ENCODE measurements at places on chromosomes 1 and 21.

DNA sequence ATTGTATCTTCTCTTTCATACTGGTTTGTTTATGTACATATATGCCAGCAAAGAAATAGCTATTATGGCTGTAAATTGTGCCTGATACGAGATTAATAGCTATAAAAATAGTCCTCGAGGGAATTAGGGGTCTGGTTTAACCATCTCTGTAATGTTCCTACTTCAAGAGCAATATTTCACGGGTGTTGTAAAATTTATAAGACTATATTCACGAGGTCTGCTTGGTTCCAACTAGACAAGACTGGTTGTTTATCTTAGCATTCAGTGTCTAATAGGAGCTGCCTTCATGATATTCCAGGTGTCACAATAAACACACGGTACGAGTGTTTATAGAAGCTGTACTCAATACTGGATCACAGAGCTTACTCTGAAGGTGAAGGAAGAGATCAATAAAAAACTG lies 389.9 kb downstream of the SIPA1L2 start:
- no peak for DNase-seq

GRCh38 chr21:45473496-45474322 lies 68.5 kb downstream of the SLC19A1 start:
- DNase-seq, result no peak

- DNase-seq, result no peak
These were observed 899 bp downstream of the TOMM40L start for GRCh38 chr1:161226759-161227158.

GRCh38 chr1:19852036-19852435 lies 30.2 kb upstream of the OTUD3 start:
- no peak for DNase-seq

DNA sequence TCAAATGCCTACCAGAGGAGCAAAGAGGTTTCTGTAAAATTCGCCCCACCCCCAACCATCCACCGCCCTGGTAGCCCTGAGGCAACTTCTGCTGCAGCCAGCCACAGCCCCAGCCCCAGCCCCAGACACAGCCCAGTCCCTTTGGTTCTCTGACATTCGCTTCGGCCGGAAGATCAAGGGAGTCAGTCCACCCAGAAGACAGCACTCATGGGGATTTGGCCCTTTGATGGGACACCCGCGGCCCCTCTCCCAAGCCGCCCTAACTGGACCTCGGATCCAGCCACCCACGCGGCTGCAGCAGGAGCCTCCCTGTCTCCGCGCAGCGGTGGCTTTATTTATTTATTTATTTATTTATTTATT lies 3881.0 kb downstream of the SRGAP2C start:
- no peak for DNase-seq

- no peak for DNase-seq
These were observed 2.3 kb downstream of the UMODL1 start for GRCh38 chr21:42073145-42074099.

GRCh38 chr1:151048645-151049032 lies 1.1 kb downstream of the C1orf56 start:
- DNase-seq, result no peak

- DNase-seq, result peak; percentile 23
These were observed 1.2 kb upstream of the MKNK1 start for GRCh38 chr1:46605232-46605631.

DNA sequence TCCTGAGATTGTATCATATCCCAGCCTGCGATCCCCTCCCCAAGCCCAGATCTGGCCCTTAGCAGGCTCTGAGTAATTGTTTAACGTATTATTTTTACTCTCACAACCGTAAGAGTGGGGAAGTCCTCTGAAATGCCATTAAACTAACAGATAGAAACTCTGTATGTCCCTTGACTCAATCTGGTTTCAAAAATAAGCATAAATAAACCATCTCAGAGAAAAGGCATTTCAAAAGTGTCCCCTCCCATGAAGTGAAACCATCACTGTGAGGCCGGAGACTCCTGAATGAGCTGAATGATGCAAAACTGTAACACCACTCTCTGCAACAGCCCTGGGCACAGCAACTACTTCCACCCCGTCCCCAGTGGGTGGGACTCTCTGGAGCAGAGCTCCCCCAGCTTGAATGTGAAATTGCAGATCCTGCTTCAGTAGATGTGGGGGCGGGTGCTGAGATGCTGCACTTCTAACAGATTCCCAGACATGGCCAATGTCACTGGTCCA lies 104.1 kb downstream of the SYF2 start:
- DNase-seq, result no peak

- DNase-seq, result no peak
These were observed 29.1 kb upstream of the GRHL3 start for GRCh38 chr1:24289937-24290595.

GRCh38 chr1:96424877-96425276 lies 296.7 kb upstream of the PTBP2 start:
- no peak for DNase-seq

DNA sequence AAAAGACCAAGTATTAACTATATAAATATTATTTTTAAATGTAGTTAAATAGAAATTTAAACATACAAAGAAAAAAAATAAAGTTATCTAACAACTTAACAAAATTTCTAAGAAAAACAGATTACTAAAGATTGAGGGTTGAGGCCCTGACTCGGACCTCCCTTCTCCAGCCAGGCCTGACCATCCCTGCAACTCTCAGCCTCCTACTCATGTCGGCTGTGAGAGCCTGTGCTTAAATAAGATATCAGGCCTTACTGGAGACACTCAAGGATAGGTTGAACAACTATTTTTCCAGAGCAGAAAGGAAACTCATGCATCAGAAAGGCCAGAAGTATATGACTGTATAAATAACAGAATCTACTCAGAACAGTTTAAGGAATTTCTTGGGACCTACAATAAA lies 33.0 kb upstream of the PSMG1 start:
- no peak for DNase-seq

DNA sequence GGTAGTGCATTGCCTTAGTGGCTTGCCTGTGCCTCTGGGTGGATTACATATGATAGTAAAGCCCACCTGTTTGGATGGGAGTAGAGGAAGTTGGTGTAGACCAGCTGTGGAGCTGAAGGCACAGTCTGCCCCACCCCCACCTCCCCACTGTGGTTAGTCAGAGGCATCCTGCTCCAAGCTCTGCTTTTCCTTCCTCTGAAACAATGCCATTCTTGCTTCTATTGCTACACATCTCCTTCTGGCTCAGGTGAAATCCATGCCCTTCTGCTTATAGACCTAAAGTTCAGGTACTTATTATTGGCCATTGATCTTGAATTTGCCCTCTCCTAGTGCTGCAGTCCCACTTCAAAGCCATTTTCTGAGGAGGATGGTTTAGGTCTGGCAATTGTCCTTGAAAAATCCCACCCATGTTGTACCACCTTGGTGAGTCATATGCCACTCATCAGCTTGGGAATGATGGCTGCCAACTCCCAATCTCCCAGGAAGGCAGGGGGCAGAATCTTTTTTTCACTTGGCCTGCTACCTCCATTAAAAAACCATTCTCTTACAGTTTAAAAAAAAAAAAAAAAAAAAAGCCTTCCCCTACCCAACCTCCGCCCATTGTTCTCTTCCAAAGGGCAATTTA lies 6.7 kb upstream of the TXLNA start:
- no peak for DNase-seq

- DNase-seq, result no peak
These were observed 1.3 kb upstream of the TOMM20 start for GRCh38 chr1:235129774-235130570.

DNA sequence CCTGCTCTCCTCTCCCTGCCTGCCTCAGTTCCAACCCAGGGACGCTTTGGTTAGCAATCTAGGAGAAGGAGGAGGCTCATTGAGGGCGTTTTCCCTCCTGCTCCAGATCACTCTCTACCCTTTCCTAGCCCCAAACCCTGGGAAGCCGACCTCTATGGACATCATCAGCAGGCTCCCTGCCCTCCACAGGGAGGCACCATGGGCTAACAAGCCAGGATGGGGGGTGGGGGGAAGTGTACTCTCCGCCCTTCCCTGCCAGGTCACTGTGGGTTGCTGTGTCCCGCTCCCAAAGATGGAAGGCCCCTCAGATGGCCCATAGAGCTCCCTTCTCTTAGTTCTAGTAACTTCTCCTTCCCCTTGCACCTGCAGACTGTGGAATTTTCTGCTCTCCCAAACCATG lies 35.7 kb downstream of the KCND3 start:
- DNase-seq, result no peak

- no peak for DNase-seq
These were observed 116.4 kb downstream of the RRAGC start for GRCh38 chr1:38743184-38743583.

GRCh38 chr1:148263906-148264255 lies 111.8 kb upstream of the NBPF11 start:
- no peak for DNase-seq

DNA sequence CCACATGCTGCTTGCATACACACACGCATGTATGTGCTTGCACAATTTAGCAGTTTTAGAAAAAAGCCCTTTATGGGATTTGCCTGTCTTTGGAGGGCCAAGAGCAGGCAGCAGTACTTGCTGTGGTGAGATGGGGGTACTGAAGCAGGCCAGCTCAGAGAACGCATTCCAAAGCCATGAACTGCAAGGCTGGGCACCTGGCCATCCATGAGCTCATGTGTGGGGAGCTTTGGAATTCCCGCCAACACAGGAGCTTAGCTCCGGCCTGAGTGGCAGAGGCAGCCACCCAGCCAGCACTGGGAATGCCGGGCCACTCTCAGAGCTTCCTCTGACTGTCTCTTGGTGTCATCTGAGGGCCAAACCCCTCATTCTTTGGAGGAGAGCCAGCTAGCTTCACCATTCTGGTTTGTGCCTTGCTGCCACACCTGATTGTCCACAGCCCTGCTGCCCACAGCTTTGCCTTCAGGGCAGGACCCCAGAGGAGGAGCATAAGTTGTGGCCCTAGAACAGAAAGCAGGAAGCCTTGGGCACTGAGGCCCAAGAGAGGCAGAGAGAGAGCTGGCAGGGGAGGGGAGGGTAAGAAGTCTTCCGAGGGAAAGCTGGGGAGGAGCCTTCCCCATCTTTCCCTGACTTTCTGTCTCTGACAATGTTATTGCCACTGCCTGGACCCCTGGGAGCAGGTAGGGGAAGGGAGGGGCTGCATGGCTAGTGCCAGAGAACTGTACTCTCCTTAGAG lies 92.1 kb upstream of the POU3F1 start:
- no peak for DNase-seq

DNA sequence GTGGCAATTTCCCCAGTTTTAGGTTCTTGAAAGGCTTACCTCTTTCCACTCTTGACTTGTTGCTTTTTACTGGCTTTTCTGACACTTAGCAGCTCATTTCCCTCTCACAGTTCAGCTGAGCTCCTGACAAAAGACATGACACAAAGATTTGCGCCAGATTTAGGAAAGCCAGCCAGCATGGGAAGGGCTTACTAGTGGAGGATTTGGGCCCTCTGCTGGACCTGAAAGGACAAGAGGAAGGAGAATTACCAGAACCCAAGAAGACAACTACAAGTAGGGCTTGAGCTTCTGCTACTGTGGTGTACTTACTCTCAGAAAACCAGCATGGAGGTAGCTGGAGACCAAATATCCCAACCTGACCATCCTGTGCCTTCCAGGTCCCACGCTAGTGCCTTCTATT lies 784.5 kb downstream of the BRINP3 start:
- DNase-seq, result no peak

GRCh38 chr1:10914056-10914455 lies 98.4 kb upstream of the TARDBP start:
- no peak for DNase-seq

GRCh38 chr1:220528679-220529501 lies 954 bp downstream of the MARK1 start:
- DNase-seq, result no peak

DNA sequence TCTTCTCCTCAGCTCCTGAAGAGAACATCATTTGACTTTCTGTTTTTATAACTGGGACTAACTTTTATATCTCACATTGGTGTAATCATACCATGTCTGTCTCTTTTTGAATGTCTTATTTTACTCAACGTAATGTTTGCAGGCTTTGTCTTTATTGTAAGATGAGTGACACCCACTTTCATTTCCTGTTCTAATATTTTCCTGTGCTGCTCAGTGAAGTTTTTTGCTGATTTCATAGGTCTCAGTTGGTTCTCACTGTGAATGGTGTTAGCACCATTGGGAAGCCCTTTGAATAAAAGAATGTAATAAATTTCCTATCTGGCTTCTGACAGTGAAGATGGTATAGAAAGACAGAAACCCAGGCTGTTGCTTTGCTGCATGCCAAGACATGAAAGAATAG lies 84.0 kb downstream of the RAVER2 start:
- DNase-seq, result no peak

- DNase-seq, result no peak
These were observed 34.0 kb downstream of the SLC45A1 start for GRCh38 chr1:8351693-8352470.

DNA sequence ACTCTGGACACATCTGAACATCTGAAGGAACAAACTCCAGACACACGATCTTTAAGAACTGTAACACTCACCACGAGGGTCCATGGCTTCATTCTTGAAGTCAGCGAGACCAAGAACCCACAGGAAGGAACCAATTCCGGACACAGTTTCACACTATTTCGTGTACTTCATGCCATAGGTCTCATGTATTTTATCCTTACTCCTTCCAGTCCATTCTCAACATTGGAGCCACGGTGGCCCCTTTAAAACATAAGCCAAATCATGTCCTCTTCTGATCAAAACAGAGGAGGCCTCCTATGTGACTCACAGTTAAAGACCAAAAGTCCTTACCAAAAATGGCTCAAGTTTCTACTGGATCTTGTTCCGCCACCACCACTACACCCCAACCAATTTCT lies 29.8 kb upstream of the RCOR3 start:
- no peak for DNase-seq

- peak; percentile 91 for DNase-seq
These were observed 20.0 kb downstream of the MEF2D start for GRCh38 chr1:156480411-156481192.

- no peak for DNase-seq
These were observed 122.1 kb upstream of the IFFO2 start for GRCh38 chr1:19078536-19078935.

GRCh38 chr1:239253032-239253431 lies 133.3 kb upstream of the CHRM3 start:
- no peak for DNase-seq

DNA sequence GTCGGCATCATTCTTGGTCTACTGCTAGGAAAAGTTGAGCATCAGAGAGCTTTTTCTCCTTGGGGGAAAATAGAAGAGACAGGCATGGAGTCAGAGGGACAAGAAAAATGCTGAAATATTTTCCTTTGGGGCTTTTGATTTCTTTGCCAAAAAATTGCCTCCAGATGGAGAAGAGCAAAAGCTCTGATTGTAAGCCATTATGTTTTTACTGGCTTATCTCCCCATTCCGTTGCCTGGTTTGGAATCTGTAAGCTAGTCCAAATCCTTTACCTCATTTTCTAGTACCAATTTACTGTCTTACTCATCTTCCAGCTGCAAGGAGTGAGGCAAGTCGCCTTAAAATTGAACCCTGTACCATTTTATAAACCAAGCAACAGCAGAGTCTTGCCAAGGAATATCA lies 23.3 kb upstream of the NBL1 start:
- no peak for DNase-seq

DNA sequence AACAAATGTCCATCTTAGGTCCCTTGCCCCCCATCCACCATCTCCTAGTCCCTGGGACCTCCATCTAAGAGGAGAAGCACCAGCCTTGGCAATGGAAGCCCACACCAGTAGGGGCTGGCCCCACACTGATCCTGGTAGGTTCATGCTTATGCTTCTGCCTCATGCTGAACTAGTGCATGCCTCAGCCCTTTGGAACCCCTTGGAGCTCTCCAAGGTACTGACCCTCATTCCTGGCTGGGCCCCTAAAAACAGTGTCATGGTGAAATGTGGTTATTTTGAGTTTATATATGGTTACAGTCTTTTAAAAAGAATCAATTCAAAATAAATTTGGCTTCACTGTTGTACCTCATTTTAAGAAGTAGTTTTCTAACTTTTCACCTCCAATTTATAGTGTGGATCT lies 108.3 kb downstream of the HIVEP3 start:
- peak; percentile 44 for DNase-seq

- no peak for DNase-seq
These were observed 5.2 kb upstream of the AHDC1 start for GRCh38 chr1:27609210-27609555.
